ENCODE measurements at places on chromosomes 3 and 15.
A peak's percentile ranks its signal among the peaks of the same experiment; 100 is the strongest.

DNA sequence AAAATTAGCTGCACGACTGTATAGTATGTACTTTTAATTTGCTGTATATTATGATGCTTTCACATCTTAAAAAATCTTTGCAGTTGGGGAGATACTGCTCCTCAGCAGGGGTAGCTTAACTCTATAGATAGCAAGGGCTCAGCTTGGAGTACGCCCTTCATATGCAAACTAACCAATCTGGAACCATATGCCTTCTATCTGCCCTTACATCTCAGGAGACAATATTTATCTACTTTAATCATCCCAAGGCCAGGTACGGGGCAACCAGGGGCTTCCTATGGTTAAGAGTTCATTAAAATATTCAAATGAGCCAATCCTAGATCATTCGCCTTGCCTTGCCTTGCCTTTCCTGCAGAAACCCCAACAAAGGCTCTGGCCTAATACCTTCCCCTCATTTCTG is 204.1 kb upstream of the ZBTB20 start:
- no peak for DNase-seq

DNA sequence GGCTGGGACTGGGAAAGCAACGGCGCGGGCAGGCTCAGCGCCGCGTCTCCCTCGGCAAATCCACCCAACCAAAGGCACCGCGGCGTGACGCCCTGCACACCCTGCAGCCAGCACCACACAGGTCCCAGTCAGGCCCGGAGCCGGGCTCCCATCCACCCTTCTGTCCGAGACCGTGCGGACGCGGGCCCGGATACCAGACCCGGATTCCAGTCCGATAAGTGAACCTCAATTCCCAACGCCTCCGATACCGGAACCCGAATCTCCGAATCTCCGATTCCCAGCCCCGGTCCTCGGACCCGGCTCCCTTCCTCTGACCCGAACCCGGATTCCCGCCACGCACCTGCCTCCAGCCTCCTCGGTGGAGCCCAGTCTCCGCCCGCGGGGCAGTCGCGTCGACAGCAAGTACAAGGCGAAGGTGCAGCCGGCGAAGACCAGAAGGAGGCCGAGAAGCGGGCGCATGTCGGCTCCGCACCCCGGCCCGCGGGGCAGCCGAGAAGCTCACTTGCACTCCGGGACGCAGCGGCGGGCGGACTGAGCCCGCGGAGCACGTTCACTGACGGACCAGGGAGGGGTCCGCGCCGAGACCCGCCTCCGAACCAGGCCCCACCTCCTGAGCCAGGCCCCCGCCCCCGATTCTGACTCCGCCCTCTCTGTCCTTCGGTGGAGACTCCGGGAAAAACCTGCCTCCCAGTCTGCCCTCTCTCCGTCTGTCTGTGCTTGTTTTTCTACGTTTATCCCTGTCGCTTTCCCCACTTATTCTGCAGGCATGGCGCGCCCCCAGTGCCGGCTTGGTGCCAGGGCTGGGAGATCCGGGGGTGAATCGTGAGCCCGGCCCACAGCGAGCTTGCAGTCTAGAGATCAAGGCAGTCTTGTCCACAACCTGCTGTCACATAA is at the start of gene TMEM41A:
TSS of gene TMEM41A (minus strand) at position 533 of the 894 bp plus-strand sequence. CDS start at position 459, 74 bp downstream.
- DNase-seq = peak; percentile 96

- peak; percentile 87 for DNase-seq
Measured at GRCh38 chr3:14371573-14372474, 30.6 kb upstream of the SLC6A6 start.

- no peak for DNase-seq
Measured at GRCh38 chr15:43919540-43920253, 92.9 kb downstream of the WDR76 start.

DNA sequence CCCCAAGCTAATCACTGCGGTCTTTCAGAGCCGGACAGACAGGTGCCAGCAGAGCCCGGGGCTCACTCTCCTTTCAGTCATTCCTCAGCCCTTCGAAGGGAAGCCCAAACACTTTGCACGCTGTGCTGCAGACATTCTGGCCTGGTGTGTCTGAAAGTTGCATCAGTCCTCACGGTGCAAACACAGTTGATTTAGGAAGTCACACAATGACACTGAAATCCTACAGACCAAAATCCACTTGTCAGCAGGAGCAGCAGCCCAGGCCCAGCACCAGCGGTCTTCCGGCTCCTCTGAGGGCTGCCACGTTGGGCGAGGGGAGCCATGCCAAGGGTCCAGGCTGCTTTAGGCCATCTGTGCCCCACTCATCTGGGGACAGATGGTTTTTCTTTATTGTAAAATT is 61.6 kb downstream of the RGMA start:
- DNase-seq = no peak

- no peak for DNase-seq
Measured at GRCh38 chr3:43922374-43922773, 231.6 kb downstream of the ABHD5 start.

DNA sequence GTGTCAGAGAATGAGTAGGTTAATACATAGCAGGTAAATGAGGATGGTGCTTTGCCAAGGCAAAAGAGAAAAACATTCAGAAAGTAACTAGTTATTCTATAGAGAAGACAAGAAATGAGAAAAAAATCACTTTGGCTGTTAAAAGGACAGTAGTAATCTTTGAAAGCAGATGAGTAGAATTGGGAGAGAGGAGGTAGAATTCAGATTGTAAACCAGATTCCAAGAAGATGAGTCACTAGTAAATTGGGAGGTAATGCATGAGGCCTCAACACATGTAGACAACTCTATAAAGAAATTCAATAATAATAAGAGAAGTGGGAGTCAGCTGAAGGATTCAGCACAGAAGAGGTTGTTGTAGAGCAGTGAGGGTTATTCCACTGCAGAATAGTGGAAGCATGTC is 81.4 kb downstream of the MBNL1 start:
- DNase-seq = peak; percentile 18

- DNase-seq = no peak
Measured at GRCh38 chr3:64074060-64074459, 50.8 kb upstream of the PSMD6 start.

GRCh38 chr3:175601521-175601920 is 742.4 kb downstream of the NAALADL2 start:
- DNase-seq = no peak

DNA sequence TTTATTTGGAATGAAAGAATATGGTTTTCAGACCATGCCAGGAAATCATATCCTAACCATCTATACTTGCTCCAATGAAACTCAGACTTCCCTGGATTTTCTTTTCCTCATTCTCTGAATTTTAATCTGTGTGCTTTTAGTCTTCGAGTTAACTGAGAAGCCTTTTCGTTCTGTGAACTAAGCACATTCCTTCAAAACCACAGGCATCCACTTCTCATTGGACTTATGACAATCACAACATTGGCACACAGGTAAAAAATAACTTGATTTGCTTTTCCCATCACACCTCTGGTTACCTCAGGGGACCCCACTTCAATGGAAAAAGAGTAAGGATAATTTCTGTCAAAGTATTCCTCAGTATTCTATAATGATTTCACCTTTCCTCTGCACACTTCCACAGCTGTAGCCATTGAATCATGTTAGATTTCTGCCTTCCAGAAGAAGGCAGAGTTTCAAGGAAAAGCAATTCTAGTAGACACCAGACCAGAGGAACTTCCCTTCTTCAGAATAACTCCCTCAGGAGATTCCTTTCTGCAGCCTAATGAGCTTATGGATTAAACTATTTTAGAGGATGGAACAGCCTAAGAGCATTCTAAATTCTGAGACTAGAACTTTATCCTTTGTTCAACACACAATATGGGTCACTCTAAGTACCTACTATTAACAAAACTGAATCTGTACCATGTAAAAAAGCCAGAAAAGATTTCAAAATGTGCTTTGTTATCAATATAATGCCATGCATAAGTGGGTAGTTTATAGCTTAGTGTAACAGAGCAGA is 15.9 kb downstream of the COMMD2 start:
- DNase-seq = peak; percentile 18

GRCh38 chr3:52144034-52144795 is 10.0 kb downstream of the POC1A start:
- peak; percentile 85 for DNase-seq

GRCh38 chr15:94266789-94267188 is 35.4 kb downstream of the MCTP2 start:
- DNase-seq = no peak

DNA sequence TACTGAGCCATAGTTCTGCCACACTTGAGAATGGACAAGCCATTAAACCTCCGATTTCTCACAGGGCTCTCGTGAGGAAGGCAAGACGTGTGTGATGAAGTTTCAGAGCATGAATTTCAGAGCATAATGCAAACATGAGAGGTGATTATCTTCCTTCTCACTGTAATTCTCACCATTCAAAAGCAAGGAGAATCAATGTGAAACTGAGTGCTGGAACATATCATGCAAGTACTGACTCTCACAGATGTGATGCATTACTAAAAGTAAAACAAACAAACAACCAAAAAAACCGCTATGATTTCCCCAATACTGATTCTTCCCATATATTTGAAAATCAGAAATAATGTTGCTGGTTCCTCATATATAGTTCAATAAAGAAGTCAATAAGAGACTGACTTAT is 23.7 kb downstream of the P3H2 start:
- DNase-seq = no peak

- no peak for DNase-seq
Measured at GRCh38 chr3:151871639-151872468, 1.6 kb upstream of the SUCNR1 start.

GRCh38 chr15:68420186-68420684 is 11.7 kb downstream of the ITGA11 start:
- DNase-seq = no peak

- DNase-seq = no peak
Measured at GRCh38 chr3:33488246-33488645, 48.0 kb upstream of the UBP1 start.

- no peak for DNase-seq
Measured at GRCh38 chr3:71521940-71522876, 61.3 kb downstream of the FOXP1 start.

GRCh38 chr3:62926494-62926893 is 51.3 kb upstream of the CADPS start:
- no peak for DNase-seq

GRCh38 chr3:72338082-72338941 is 509.9 kb downstream of the SHQ1 start:
- no peak for DNase-seq

DNA sequence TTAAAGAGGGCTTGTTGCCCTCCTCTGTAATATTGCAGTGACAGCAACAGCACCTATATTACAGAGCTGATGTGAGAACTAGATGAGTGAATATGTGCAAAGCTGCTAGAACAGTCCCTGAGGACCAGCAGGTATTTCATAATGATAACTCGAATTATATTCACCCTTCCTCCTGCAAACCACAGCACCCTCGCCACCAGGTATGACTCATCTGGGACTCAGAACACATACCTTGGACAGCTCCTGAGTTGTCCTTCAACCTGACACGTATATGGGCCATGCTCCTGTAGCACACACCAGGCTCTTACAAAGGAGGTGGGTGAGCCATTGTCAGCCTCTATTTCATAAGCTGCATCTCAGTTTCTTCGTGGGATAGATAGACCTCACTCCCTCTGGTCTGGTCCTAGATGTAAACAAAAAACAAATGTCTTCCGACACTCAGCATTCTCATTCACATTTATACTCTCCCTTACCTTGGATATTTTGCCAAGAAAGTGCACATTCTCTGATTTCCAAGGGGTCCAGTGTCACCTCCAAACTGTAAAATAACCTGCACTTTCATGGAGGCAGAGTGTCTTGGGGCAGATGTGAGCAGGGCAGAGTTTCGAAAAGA is 124.5 kb downstream of the TLE3 start:
- DNase-seq = peak; percentile 84

DNA sequence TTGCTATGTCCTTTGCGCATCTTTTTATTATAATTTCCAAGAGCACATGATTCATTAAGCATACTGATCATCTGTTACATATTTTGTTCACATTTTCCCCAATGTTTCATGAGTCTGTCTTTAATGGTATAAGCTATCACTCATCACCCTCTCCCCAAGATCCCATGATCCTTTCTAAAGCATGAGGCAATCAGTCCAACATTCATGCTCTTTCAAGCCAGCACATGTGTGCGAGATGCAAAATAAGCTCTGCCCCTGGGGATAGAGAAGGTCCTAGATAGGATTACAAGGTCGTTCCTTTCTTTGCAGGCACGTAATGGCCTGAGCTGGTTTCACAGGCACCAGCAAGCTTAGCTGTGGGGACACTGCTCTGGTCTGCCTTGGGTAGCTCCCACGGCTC is 32.2 kb upstream of the B3GNT5 start:
- DNase-seq = no peak

DNA sequence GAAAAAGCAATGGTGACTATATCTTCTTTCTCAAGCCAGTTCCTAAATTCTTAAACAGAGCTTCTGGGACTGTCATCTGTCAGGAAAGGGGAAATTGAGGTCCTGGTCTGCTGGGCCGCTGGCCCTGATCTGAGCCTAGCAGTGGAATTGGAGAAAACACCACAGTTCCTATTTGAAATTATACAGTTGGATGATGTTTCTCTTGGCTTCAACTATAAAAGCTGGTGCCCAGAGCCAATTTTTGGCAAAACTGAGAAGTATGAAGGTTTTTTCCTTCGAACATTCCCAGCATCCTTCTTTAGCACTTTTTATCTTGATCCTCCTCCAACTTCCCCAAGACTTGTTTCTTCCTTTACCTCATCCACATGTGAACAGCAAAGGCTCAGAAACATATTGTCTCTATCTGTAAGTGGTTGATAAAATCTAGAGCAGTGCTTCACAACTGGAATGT is 83.9 kb downstream of the CD47 start:
- no peak for DNase-seq

DNA sequence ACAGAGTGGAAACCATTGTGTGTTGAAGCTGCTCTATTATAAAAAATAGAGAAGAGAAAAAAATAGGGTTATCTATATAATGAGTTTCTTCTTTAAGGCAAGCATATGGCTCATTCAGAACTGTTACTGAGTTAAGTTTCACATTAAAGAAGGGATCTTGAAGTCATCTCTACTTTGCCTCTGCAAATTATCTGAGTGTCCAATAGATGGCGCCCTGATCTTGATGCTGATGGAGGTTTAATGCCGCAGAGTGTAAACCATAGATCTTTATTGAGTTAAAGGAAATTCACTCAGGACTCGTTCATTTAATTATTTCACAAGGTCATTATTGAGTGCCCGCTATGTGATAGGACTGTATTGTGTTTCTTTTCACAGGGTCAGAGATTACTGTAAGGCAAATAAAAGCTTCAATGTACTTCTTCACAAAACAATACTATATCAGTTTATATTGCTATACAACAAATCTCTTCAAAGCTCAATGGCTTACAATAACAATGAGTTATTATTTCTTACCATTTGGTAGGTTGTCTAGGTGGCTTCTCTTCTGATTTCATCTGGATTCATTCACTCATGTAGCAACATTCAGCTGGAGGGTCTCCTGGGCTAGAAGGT is 171.4 kb downstream of the NSUN3 start:
- peak; percentile 56 for DNase-seq
